WTC11 (cell line): ENCODE measurements at places on chromosomes 4 and X. TPM values are rescaled to one million over a fixed set of nuclear protein-coding genes. Genes with fewer than 3 reads are reported as not detected.

The GIMD1 gene
- not detected in 3 replicates for total RNA-seq

The MSX1 gene
- total RNA-seq: 0.28 to 0.62 TPM (median 0.41 TPM) in 3 replicates

The RASGEF1B gene
- total RNA-seq: 3.8 to 6.9 TPM (median 4.0 TPM) in 3 replicates

The ATP7A gene
- 2.7 to 3.4 TPM (median 2.8 TPM) in 3 replicates for total RNA-seq

The CDX4 gene
- total RNA-seq: 2.4 to 5.2 TPM (median 4.6 TPM) in 3 replicates

The RHOXF2 gene
- total RNA-seq: 0.07 to 0.20 TPM in 2 of 3 replicates, not detected in the other

The PNMA5 gene
- total RNA-seq: 0.13 to 0.27 TPM (median 0.25 TPM) in 3 replicates

The TMEM184C gene
- total RNA-seq: 42.3 to 43.7 TPM (median 43.4 TPM) in 3 replicates

The SPIN2A gene
- 2.3 to 4.5 TPM (median 2.5 TPM) in 3 replicates for total RNA-seq

The UGT2B11 gene
- not detected in 3 replicates for total RNA-seq
